ENCODE measurements at places on chromosomes 2 and 18. TPM values are rescaled to one million over a fixed set of nuclear protein-coding genes. Genes with fewer than 3 reads are reported as not detected.

The NRBP1 gene
- total RNA-seq, result 79.1 TPM

GRCh38 chr2:220310451-220310861 lies 683.0 kb downstream of the SLC4A3 start:
- DNase-seq, result no peak
- H3K27me3 ChIP-seq, result no peaks in the 10 kb centered on the region
- H3K27ac ChIP-seq, result no peak overlapping the region
- no peaks in the 10 kb centered on the region for H3K4me1 ChIP-seq
- no peak overlapping the region for H3K4me3 ChIP-seq

DNA sequence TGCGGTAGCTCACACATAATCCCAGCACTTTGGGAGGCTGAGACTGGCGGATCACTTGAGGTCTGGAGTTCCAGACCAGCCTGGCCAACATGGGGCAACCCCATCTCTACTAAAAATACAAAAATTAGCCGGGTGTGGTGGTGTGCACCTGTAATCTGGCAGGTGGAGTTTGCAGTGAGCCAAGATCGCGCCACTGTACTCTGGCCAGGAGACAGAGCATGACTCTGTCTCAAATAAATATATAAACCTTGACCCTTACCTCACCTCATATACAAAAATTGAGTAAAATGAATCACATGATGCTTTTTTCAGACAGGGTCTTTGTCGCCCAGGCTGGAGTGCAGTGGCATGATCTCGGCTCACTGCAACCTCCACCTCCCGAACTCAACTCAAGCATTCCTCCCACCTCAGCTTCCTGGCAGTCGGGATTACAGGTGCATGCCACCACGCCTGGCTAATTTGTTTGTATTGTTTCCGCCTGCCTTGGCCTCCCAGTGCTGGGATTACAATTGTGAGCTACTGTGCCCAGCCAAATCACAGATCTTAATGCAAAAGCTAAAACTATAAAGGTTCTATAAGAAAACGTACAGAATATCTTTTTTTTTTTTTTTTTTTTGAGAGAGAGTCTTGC lies 25.3 kb downstream of the XPO1 start:
- no peak for DNase-seq
- 0 out of 2 replicates have a peak overlapping the region, but pooled peaks have one; percentile 5 for H3K27ac ChIP-seq
- H3K36me3 ChIP-seq, result peaks cover 38% of the 10 kb centered on the region
- H3K4me1 ChIP-seq, result no peaks in the 10 kb centered on the region
- H3K27me3 ChIP-seq, result no peaks in the 10 kb centered on the region

GRCh38 chr18:48554610-48555400 lies 16.0 kb downstream of the CTIF start:
- no peaks in the 10 kb centered on the region for H3K27me3 ChIP-seq
- DNase-seq, result no peak
- H3K4me3 ChIP-seq, result no peak overlapping the region
- no peak overlapping the region for H3K27ac ChIP-seq
- H3K4me1 ChIP-seq, result no peaks in the 10 kb centered on the region
- H3K36me3 ChIP-seq, result no peaks in the 10 kb centered on the region

The ASB3 gene
- total RNA-seq, result 17.3 TPM

DNA sequence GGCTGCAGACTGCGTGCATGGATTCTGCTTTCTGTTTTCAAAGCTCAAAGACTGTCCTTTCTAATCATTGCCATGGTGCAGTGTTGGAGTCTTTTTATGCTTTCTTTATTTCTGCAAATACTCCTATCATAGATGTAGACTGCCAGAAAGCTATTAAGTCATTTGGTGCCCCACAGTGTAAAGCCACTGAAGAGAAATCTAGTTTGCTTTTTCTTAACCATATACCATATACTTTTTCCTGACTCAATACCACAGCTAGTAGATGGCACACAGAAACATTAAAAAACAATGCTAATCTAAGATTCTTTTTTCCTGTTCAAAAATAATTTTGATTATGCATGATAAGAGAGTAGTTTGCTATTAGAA lies 109.9 kb upstream of the RAB27B start:
- no peaks in the 10 kb centered on the region for H3K27me3 ChIP-seq
- H3K4me1 ChIP-seq, result no peaks in the 10 kb centered on the region
- no peak for DNase-seq
- no peak overlapping the region for H3K4me3 ChIP-seq
- H3K36me3 ChIP-seq, result no peaks in the 10 kb centered on the region
- H3K27ac ChIP-seq, result no peak overlapping the region

Measured in HCT116 (cell line).